ENCODE measurements at places on chromosomes 12 and 14.

- no peak for DNase-seq
Measured at GRCh38 chr12:89252284-89252683, 100.0 kb downstream of the DUSP6 start.

GRCh38 chr12:10940389-10940788 is 1.3 kb upstream of the TAS2R14 start:
- DNase-seq: no peak

GRCh38 chr12:63876980-63877379 is 32.5 kb downstream of the SRGAP1 start:
- DNase-seq: no peak

GRCh38 chr12:49784756-49785409 is 43.3 kb downstream of the NCKAP5L start:
- no peak for DNase-seq

Measured in NCI-H526 treated with DMSO at 0.1 percent for 48 hours (cell line).